ENCODE measurements at places on chromosomes 11 and 22.

DNA sequence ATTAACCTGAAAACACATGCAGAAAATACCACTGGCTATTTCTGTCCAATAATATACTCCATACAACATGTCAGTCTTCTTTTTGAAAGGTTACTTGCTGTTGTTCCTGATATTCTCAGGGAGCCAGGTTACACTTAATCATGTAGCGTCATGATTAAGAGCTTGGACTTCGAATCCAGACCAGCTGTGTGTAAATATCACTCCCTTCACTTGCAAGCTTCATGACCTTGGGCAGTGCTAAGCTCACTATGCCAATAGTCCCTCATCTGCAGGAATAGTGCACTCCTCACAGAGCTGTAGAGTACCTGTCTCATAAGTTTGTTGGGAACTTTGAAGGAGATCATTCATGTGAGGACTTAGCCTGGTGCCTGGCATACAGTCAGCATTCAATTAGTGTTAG is 1.9 kb downstream of the HTR3B start:
- no peak for DNase-seq

GRCh38 chr22:37802310-37803194 is 5.2 kb upstream of the GCAT start:
- no peak for DNase-seq

DNA sequence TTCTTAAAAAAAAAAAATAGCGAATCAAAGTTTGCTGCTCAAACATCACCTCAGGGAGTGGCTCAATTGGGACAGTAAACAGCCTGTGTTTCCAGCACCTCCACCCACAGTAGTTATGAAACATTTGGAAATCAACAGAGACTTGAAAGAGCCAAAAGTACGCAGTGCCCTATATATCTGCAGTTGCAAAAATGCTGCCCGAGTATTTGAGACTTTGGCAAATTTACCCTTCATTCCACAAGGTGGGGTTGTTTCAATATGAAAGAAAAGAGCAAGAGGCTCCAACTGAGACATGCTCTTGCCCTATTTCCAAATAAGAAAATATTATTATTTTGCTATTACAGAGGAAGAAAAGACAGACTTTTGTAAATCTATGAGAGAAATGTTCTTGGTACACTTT is 851.1 kb upstream of the RAG2 start:
- no peak for DNase-seq

DNA sequence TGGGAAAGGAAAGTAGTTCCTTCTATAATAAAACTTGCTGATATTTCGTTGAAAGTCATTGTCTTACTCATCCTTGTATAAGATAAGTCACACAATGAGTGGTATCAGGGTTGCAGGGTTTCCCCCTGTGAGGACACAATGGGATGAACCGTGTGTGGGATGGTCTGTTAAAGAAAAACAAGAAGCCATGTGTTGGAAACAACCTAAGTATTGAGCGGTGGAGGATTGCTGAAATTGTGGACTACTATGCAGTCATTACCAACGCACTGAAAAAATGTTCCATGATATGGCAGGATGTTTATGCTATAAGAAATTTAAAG is 28.6 kb downstream of the PTPRJ start:
- DNase-seq, result peak; percentile 54

DNA sequence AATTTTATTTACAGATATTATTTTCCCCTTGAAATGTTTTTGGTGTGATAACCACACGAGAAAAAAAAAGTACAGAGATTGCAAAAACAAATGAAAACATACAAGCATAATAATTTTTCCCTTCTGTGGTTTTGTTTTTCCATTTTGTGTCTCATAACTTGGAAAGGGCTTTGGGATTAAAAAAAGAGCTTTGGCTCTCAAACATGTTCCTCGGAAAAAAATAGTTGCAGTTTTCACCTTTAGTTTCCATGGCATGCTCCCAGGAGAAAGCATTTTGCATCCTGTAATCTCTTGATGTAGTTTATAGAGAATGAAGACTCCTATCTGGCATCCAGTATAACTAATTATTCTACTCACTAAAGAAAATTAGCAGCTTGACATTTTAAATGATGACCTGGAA is 362.1 kb upstream of the PDGFD start:
- no peak for DNase-seq

DNA sequence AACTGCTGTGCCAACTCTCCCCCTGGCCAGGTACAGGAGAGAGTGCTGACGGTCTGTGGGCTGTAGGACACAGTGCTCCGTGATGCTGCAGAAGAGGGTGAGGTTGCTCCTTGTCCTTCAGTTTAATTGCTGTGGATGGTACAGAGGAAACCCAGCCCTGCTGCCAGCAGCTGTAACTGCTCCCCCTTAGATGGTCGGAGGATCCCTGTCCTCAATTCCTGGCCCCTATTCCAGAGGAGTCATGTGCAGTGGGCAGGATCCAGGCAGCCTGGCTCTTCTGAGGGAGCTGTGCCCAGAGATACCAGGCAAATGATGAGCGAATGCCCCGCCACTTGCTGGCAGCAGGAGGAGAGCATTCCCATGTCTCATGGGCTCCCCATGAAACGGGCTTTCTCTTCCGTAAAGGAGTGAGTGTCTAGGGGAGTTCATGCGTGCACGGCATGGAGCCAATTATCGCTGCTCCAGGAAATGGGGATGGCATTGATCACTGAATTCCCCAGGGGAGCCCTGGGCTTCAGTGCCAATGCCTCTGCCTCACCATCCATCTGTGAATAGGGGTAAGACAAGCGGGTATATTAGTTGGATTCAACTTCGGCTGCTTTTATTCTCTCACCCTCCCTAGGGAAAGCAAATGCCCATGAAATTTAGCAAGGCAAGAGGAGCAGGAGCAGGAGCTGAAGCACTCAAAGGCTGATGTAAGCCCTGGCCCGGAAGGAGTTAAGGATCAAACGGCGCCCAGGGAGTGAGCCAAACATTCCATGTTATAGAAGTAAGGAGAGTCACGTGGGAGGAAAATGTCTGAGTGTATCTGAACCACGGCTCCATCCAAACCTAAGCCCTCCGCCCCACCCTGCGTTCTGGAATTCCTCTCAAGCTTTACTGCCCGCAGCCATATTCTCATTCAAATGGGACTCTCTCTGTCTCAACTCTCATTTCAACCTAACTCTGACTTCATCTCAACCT is 51.0 kb upstream of the CSNK2A3 start:
- no peak for DNase-seq

DNA sequence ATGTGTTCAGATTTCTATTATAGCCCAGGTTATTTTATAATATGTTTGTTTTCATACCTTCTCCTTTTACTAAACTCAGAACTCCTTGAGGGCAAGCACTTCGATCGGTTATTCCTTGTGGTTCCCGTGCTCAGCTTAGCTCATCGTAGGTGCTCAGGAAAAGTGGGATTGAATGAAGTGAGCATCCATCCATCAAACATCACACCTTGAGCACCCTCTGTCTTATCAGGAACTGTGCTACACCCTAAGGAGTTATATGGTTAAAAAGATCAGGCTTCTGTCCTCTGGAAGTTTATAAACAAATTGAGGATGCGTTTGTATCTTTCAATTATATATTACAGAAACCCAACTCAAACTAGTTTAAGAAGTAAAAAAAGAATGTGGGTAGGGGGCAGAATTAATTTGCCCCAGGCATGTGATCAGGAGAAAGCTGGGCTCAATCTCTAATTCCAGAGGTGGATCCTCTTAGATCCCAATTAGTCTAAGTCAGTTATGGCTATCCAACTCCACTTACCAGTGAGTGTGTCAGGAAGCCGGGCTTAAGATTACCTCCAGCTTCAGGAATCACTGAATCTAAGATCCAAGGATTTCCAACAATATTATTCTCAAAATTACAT is 59.9 kb upstream of the RRAS2 start:
- no peak for DNase-seq

GRCh38 chr22:35984183-35985175 is 44.1 kb downstream of the RBFOX2 start:
- no peak for DNase-seq

DNA sequence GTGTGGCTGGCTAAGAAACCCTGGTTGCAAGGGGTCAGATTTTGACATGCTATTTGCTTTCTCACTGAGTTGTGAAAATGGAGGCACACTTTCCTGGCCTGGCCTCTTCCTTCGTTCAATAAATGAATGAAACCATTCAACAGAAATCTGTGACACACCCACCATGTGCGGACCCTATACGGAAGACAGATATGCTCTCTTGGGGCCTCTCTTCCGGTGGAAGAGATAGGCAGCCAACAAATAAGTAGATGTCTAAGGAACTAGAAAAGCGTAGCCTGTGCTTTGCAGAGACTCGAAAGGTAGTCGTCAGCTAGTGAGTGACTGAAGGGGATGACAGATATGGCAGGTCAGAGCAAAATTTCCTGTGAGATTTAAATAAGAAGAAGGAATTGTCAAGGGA is 5.3 kb downstream of the KCNQ1OT1 start:
- DNase-seq, result no peak

- DNase-seq, result no peak
These were observed 1.7 kb upstream of the UCP3 start for GRCh38 chr11:74010306-74011300.

DNA sequence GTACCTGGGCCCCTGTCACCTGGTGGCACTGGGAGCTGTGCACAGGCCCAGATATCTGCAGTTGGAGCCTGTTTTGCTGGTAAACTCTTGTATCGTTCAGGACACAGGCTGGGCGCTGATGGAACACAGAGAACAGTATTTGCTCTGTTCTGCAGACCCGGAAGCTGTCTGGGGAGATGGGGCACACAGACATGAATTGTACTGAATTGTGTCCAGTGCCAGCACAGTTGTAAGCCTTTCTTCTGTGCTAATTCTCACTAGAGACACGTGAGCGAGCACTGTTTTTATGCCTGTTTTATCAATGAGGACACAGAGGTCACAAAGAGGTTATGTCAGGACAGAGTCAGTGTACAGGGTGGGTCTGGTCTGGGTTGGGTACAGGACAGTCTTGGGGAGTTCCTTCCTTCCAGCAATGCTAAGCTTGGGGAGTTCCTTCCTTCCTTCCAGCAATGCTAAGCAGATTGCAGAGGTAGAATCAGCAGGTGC is 24.4 kb upstream of the ACR start:
- no peak for DNase-seq

DNA sequence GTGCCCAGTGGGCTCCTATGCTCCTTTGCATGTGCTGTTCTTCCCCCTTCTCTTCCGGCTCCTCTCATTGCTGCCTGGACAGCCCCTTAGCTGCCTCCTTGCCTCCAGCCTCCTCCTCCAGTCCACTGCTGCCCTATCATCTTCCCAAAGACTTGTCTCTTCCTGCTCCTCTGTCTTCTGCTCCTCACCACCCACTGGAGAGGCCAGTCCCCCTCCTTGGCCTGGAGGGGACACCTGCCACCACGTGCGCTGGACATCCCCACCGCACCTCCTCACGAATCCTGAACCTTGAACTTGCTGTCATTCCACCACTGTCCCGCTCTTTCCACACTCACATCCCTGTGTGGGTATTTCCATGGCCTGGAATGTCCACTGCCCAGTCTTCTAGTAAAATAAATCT is 49.8 kb downstream of the MICAL2 start:
- DNase-seq, result no peak

- DNase-seq, result no peak
These were observed 6.8 kb downstream of the CACNA1I start for GRCh38 chr22:39577366-39577765.
